ENCODE measurements at places on chromosomes 12 and 14.

GRCh38 chr12:23556661-23557060 lies 392.8 kb downstream of the SOX5 start:
- no peak for DNase-seq

- no peak for DNase-seq
These were observed 768.8 kb upstream of the NOVA1 start for GRCh38 chr14:27366596-27366995.

GRCh38 chr12:24023081-24023480 lies 73.6 kb upstream of the SOX5 start:
- no peak for DNase-seq

DNA sequence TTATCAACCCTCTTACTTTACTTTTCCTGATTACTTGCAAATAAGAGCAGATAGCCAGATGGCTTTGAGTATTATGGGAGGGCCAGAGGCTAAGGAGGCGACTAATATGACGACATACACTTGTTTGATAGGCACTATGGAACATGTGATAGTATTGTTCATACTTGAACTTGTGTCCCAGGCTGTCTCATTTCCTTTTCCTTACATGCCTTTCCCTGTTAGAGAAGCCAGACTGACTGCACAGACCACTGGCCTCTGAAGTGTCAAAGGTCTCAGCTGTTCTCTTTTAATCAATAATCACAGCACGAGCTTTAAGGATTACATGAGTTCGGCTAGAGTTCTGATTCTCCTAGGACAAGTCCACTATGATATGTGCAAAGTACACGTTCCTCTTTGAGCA lies 326.0 kb downstream of the PRKD1 start:
- DNase-seq: no peak

GRCh38 chr14:91202234-91202974 lies 42.1 kb downstream of the GPR68 start:
- no peak for DNase-seq

DNA sequence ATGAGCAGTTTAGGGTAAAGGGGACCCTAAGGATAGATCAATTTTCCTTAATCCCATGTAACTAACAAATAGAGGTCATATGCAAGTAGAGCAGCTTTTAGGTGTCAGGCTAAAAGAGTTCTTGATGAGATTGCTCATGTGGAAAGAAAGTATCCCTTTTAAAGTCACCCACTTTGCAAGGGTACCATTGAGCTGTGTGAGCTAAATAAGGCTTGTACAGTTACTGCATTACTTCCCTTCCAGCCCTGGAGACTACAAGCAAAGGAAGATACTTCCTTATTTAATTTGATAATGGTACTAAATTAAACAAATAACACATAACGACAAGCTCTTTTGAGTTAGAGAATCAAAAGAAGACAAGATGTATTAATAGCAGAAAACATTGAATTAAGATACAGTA lies 191.7 kb downstream of the TMX1 start:
- DNase-seq: no peak

DNA sequence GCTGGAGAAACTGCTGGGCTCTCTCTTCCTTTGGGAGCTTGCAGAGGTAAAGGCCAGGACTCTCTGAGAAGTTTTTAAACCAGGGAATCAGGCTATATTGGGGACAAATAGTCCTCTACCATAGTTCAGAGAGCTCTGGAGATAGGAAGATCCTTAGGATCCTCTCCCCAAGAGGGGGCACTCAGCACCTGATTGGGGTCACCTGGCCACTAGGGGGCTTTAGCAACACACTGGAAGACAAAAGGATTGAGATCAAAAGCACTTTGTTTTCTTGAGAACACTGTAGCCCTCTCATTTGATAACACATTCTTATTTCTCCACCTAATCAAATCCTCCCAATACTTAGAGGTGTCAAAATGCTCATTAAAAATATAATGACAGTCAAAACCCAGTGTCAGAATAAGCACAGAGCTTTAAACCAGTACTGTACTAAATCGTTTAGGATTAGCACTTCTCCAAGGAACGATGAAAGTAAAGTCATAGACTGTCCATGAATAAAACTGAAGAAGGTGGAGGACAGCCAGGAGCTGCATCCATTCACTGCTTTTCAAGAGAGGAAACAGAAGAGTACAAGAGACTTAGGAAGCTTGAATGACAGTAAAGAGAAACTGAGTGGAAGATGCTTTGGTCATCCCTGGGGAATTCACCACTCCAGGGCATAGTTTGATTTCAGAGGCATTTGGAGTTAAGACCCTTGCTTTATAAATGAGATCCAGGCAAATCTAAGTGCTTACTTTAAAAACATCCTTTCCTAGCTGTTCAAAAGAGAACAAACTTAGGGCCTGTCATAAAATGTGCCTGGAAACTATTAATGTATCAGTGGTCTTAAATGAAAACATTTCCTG lies 26.5 kb downstream of the BMP4 start:
- DNase-seq: no peak

- DNase-seq: no peak
These were observed 255.9 kb downstream of the DPF3 start for GRCh38 chr14:72638021-72638420.

GRCh38 chr12:1217191-1217949 lies 226.3 kb downstream of the ERC1 start:
- no peak for DNase-seq

GRCh38 chr12:2003676-2004112 lies 563 bp downstream of the DCP1B start:
- DNase-seq: no peak

- DNase-seq: no peak
These were observed 22.4 kb upstream of the FBRSL1 start for GRCh38 chr12:132467511-132467910.

GRCh38 chr12:83265808-83266207 lies 579.1 kb downstream of the TMTC2 start:
- DNase-seq: no peak

DNA sequence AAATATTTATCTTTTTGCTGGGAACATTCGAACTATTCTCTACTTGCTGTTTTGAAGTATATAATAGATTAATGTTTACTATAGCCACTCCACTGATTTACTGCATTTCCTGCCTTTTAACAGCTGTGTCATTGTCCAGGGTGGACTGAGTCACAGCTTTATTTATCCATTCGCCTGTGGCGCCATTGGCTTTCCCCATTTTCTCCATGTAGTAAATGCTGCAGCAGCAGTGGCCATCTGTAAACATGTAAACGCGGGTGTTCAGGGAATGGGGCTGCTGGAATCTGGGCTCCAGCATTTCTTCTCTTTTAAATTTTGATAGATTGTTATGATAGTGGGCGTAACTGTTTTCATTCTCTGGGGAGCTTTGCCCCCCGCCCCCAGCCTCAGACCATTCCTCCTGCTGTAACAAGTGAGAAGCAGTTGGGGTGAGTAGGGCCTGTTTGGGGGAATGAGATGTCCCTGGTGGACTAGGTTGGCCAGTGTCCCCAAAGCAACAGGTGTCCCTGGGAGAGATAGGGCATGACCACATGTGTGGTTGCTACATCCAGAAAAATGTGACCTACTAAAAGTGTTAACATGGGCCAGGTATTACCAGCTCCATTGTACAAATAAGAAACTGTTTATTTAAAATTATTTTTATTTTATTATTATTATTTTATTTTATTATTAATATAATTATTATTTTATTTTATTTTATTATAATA lies 32.9 kb downstream of the RIN3 start:
- DNase-seq: no peak

DNA sequence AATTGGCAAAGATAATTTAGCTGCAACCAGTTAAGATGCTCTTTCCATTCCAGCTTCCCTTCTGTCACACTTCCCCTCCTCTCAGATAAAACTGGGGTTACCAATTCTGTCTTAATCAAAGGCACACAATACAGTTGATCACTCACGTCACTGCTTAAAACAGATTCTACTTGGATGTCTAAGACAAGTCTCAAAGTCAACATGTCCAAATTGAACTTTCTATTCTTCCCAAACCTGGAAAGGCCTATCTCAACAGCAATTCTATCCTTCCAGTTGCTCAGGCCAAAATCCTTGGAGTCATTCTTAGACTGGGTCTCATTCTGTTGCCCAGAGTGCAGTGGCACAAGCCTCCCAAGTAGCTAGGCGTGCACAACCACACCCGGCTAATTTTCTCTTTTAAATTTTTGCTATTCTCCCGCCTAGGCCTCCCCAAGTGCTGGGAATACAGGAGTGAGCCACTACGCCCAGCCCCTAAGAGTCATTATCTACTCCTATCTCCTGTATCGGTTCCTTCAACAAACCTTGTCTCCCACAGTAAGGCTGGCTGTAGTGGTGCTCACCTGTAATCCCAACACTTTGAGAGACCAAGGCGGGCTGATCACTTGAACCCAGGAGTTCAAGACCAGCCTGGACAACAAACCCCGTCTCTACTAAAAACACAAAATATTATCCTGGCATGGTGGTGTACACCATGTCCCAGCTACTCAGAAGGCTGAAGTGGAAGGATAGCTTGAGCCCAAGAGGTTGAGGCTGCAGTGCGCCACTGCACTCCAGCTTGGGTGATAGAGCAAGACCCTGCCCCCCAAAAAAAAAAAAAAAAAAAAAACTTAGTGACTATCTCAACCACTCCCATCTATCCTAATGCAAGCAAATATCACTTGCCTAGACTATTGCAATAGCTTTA lies 4.7 kb downstream of the RPS29 start:
- no peak for DNase-seq

DNA sequence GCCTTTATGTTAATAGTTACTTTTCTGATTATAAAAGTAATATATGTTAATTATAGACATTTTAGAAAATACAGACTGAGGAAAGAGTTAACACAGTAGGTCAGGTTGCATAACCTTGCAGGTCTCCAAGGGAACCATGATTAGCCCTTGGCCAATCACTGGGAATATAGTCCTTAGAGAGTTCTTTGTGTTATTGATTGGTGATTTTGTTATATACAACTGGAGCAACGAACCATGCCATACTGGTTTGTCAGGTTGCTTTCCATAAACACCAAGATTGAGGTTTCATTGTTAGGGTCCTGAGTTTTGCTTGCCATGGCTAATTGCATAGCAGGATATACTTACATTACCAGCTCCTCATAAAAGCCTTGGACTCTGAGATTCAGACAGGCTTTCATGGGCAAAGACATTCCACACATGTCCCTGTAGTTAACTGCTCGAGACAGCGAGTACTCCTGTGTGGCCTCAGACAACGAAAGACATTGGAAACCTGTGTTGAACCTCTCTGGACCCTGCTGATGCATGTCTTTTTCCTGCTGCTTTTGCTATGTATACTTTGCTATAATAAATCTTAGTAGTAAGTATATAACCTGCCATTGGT lies 33.7 kb downstream of the MAPK1IP1L start:
- DNase-seq: no peak

GRCh38 chr14:24631749-24632335 lies 2.1 kb downstream of the GZMB start:
- DNase-seq: no peak

Measured in activated CD8-positive, alpha-beta memory T cell treated with anti-CD3 and anti-CD28 coated beads, Interleukin-2, amount 50 U/mL, for 4 hours (primary cell).